ENCODE measurements at places on chromosomes 5 and 9. TPM values are rescaled to one million over a fixed set of nuclear protein-coding genes. Genes with fewer than 3 reads are reported as not detected.

- no peak for DNase-seq
These were observed 303.5 kb downstream of the IRX1 start for GRCh38 chr5:3899093-3899492.

DNA sequence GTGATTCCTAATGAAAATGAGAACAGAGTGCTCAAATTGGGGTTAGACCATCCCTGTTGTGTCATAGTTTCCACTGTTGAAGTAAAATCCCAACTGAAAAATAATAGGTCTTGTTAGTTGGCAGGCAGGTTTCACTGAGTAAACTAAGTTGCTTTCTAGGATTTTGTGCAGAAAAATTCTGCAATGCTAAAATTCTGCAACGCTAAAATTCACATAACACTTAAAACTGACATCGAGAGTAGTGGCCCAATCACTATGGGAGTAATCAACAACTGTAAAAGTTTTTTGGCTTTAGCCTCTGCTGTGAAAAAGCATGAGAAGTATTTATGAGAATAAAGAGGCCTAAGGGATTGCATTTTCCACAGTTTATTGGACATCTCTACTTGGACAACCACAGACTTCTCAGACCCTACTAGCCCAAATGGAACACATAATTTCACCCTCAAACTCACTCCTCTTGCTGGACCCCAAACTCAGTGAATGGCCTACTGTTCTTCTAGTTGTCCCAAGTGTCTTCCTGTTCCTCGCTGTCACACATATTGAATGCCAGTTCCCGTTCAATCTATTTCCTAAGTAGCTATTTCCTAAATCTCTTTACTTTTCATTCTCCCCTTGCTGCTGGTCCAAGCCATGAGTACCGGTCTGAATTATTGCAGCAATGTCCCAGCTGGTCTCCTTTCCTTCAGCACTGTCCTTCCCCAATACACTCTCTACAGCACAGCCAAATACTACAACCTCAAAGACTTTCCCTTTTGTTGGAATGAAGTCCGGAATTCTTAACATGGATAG, 355.4 kb downstream of the PDE4D start:
- DNase-seq = no peak

GRCh38 chr5:141779503-141779973, 97.5 kb upstream of the ARAP3 start:
- DNase-seq = peak; percentile 70

DNA sequence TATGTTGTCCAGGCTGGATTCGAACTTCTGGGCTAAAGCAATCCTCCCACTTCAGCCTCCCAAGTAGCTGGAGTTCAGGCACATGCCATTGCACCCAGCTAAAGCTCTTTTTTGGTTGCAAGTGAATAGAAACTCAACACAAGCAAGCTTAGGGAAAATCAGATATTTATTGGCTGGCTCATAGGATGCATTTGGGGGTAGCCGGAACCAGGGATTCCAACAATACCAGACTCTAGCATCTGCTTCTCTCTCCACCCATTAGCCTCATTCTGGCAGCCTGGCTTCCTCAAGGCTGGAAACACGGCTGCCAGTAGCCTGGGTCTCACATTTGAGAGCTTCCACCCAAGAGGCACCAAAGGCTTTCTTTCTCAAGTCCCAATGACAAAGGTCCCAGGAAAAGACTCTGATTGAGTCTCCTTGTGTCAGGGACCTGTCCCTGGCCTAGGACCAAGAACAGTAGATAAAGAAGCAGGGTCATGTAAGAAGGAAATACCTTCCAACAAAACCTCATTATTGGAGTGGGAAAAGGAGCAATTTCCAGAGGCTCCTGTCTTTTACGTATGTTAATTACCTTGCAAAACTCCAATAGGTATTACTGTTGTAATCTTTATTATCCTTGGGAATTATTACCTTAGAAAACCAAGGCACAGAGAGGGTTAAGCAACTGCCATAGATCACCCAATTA, 23.0 kb upstream of the B4GALT1 start:
- DNase-seq = no peak

DNA sequence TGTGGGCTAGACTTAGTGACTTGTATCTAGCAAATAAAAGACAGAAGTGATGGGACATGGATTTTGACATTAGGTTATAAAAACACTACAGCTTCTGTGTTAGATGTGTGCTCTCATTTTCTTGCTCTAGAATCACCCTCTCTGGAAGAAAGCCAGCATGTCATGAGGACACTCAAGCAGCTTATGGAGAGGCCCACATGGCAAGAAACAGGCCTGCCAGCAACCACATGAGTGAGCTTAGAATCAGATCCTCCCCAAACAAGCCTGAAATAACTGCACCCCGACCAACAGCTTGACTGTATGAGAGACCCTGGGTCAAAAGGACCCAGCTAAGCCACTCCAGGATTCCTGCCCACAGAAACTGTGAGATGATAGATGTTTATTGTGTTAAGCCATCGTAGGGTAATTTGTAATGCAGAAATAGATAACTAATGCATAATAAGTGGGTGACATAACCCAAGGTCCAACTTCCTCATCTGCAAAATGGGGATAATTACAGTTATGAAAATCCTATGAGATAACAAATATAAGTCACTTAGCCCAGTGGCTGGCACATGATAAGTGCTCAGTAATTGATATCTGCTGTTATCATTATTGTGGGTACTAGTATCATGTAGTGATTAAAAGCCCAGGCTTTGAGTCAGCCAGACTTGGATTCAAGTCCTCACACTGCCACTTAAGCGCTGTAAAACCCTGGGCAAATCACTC, 86.5 kb downstream of the KLHL3 start:
- no peak for DNase-seq

DNA sequence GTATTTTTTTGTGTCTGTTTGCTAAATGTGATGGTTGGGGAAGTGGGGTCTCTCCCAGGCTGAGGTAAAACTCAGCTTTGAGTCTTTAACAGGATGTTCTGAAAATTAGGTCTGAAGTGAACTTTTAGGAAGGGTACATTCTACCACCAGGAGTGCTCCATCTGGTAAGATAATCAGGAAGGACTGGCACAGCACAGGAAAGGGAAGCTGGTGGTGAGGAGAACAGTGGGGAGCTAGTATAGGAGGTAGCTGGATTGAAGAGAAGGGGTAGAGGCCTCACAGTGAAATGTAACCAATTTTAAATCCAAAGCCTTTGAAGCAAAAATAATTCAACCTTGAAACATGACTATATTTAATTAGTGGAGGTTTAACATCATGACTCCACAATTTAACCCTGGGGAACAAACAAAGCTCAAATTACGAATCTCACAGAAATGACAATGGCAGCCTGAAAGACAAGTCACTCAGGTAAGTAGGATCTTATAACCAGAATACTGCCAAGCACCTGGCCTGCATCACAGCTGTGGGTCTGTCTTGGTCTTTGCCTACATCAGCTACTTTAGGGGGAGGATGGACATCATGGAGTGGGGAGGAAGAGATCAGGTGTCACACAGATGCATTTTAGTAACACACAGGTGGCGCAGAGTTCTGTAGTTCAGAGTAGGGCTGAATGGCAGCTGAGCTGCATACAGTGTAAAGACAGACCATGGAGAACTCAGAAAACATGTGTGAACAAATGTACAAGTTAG, 445.3 kb downstream of the DMRT2 start:
- peak; percentile 20 for DNase-seq

DNA sequence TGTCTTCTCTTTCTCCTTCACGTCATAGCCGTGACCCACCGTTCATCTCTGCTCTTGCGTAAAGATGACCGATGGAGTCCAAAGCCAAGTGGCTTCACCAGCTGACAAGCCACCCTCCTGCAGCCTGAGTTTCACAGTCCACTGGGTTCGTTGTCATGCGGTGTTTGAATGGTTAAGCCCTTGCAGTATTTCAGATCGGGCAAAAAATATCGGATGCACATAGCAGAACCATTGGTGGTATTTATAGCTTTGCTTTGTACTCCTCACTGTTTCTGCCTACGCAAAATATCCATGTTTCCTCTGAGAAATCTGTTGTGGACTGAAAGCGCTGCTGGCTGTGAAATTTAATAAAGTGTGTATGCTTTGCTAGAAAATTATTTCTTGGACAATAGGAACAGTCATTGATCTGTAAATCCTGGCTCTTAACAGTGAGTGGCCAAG, 34.5 kb upstream of the NCS1 start:
- DNase-seq = no peak

DNA sequence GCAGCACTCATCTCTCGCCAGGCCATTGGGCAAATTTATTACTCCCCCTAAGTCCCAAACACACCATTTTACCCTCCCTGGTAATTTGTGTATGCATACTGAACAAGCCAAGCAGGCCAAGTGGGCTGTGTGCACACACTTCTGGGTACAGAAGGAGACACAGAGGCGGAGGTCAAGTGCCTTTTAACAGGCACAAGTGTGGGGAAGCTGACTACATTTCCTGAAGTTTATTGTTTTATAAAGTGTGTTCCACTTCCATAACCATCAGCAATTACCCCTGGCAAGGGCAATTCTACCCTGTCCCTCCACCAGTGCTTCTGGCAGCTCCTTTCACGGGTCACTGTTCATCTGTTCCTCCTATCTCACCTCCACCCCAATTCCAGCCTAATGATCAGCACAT, 93.9 kb downstream of the SETX start:
- no peak for DNase-seq

- no peak for DNase-seq
These were observed 2.4 kb upstream of the TNPO1 start for GRCh38 chr5:72814104-72814503.

DNA sequence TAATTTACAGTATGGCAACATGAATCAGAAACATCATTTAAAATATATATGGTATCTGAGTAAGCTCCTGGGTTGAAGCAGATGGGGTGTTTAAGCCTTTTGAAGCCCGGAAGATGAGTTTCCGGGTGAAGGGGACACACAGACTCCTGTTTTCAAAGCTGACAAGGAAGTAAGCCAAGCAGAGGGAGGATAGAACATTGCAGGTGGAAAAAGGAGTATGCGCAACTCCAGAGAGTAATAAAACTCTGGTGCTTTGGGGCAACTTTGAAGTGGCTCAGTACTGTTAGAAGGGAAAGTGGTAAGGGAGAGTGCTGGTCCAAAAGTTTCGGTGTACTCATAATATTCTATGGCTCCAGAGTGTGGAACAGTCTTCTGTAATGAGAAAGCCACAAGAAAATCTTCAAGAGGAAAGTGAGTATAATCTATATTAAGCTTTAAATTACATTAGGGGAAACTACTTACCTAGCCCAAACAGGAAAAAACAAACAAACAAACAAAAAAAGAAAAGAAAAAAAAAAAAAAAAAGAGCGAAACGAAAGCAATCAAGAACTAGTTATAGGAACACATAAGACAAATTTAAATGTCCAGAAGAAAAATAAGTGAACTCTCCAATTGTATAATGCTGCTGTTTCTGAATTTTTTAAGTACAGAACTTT, 2.3 kb upstream of the ST8SIA4 start:
- no peak for DNase-seq

Gene SLC34A3
- 12.1 TPM for polyA plus RNA-seq

Gene FAM153A
- polyA plus RNA-seq = 0.21 TPM

Gene NIM1K
- 0.62 TPM for polyA plus RNA-seq

Gene OGN
- 40.6 TPM for polyA plus RNA-seq

Gene PSMD5
- polyA plus RNA-seq = 36.0 TPM

Gene IL13
- not detected for polyA plus RNA-seq

Gene LHX2
- 0.21 TPM for polyA plus RNA-seq
